ENCODE measurements at places on chromosomes 5 and 9. TPM values are rescaled to one million over a fixed set of nuclear protein-coding genes. Genes with fewer than 3 reads are reported as not detected.
A peak's percentile ranks its signal among the peaks of the same experiment; 100 is the strongest.

CAVIN4 gene
- total RNA-seq = 1.1 TPM

GAS1 gene
- total RNA-seq = 6.7 TPM

DNA sequence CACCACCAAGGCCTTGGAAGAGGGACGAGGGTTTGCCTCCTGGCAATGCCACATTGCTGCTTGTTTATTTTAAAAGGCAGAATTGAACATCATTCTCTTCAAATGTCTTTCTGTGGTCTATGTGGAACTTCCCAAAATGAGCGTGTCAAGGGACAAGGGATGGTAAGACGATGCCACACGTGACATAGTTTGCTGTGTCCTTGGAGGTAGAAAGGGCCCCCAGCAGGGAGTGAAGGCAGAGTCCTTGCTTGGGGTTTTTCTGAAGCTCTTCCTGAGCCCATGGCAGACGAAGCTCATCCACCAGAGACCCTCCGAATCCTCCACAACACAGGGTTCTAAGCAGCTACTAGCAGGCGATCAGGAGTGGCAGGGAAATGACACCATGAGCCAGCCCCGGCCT lies 28.3 kb downstream of the PRRX2 start:
- DNase-seq = no peak

DNA sequence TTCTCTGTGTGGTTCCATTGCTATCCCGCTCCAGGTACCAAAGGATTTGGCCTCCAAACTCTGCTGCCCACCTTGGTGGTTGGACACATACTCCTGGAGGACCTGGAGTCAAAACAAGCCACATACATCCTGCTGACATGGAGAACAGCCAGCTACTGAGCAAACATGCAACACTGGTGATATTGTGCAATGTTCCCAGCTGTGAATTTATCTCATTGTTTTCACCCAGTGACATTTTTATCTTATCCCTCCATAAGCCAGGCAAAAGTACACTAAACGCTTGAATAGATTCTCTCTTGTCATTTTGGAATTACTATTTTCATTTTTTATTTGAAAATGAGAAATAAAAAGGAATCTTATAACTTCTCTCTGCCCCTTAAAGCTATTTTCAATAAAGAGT lies 11.1 kb upstream of the CTSL start:
- peak; percentile 57 for DNase-seq

DNA sequence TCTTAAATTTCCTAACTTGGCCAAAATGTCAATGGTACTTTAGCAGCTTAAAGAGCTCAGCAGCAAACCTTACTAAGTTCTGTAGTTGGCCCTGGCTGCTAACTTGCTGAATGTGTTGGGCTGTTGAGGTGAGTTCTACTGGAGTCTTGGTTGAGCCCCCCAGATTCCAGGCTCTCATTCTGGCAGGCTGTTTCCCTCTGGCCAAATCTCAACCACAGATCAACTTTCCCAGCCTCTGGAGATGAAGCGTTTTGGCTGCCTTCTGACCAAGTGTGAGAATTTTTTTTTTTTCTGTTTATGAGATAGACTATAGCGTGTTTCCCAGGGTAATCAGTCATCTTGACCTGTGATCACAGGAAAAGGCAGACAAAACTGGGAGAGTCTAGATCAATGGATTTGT lies 343.7 kb downstream of the EBF1 start:
- DNase-seq = no peak

DNA sequence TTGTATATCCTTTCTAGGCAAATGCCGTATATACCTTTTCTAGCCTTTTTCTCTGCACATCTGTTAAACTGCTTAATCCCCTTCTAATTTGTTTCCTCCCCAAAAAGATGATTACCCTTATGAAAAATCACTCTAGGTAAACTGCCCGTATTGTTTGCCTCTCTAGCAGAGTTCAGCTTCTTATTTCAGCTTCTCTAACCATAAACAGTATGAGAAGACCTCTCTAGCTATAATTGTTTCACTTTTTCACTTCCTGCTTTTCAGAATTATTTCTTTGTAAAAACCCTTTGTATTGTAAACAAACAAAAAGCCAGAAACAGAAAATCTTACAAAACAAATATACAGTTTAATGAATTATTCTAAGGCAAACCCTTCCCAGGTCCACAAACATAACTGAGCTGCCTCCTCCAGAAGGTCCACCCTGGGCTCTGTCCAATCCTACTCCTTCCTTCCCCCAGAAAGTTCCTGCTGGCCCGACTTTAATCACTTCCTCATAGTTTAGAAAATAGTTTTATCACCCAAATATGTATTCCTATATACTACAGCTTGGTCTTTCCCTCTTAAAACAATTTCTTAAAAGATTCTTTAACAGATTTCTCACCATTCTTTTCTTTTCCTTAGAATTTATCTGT lies 158.1 kb downstream of the FGF1 start:
- no peak for DNase-seq

- DNase-seq = no peak
Observed at GRCh38 chr9:81118416-81118815, 570.9 kb downstream of the TLE1 start.

DNA sequence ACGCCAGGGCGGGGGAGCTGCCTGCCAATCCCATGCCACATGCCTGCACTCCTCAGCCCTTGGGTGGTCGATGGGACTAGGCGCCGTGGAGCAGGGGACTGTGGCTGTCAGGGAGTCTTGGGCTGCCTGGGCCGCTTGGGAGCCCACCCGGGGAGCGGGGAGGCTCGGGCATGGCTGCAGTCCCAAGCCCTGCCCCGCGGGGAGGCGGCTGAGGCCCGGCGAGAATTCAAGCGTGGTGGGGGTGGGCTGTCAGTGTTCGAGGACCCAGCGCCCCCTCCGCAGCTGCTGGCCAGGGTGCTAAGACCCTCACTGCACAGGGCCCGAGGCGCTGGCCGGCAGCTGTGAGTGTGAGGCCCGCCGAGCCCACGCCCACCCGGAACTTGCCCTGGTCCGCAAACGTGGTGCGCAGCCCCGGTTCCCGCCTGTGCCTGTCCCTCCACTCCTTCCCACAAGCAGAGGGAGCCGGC lies 83.2 kb upstream of the DMRTA1 start:
- no peak for DNase-seq

GRCh38 chr5:82374637-82375036 lies 96.5 kb upstream of the RPS23 start:
- no peak for DNase-seq

NEK6 gene
- total RNA-seq = 73.4 TPM

GDF9 gene
- total RNA-seq = 0.09 TPM

DNA sequence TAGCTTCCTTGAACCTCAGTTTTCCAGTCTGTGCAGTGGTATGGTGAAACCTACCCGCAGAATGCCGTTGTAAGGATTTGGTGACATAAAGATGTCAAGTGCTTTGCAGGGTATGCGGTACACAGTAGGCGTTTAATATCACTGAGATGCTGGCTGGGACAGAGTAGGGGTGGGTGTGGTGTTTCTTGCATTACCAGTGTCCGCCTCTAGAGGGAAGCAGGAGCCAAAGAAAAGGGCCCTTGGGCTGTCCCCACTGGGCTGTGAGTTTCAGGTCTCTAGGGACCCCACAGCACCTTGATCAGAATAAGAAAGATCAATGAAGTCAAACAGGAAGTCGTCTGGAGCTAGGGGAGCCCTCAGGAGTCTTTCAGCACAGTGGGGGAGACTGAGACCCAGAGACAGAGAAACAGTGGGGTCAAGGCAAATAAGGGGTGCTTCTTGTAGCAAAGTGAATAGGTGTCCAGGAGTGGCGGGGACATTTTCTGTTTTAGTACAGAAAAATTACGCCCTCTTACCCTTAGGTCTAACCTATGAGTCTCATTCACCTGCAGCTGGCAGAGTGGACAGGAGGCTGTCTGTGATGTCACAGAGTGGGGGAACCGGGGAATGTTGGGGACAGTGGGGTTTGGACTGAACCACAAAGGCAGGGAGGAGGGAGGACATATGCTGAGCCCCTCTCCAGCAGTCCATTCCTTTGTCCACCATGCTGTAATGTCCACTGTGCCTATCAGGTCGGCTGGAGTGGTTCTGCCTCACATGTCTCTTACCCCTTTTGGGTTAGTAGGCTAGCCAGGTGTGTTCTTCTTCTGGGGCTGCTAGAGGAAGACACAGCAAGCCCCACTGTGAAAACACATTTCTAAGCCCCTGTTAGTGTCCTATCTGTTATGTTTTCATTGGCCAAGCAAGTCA lies 4.7 kb upstream of the TEX53 start:
- no peak for DNase-seq

GRCh38 chr9:134585021-134585561 lies 56.5 kb upstream of the COL5A1 start:
- no peak for DNase-seq

PCDHA11 gene
- not detected for total RNA-seq

ARSI gene
- total RNA-seq = 5.7 TPM

CRHBP gene
- not detected for total RNA-seq

DNA sequence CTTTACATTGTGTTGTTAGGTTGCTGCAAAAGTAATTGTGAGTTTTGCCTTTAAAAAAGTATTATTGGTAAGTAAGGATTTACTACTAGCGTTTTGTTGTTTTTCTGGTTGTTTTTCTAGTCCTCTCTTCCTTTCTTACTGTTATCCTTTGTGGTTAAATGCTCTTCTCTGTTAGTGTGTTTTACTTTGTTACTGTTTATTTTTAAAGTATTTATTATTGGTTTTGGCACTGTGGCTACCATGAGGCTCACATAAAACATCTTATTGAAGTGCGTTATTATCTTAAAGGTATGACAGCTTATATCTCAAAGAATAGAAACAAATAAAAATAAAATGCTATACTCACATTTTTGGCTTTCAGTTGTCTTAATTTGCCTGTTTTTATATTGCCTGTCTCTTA lies 17.6 kb downstream of the DMXL1 start:
- no peak for DNase-seq

- no peak for DNase-seq
Observed at GRCh38 chr9:74653410-74654080, 156.4 kb downstream of the RORB start.

GRCh38 chr9:14312719-14313377 lies 1.1 kb downstream of the NFIB start:
- no peak for DNase-seq

SOX30 gene
- total RNA-seq = 0.15 TPM

GRCh38 chr5:153318556-153318955 lies 171.9 kb upstream of the GRIA1 start:
- DNase-seq = no peak

DNA sequence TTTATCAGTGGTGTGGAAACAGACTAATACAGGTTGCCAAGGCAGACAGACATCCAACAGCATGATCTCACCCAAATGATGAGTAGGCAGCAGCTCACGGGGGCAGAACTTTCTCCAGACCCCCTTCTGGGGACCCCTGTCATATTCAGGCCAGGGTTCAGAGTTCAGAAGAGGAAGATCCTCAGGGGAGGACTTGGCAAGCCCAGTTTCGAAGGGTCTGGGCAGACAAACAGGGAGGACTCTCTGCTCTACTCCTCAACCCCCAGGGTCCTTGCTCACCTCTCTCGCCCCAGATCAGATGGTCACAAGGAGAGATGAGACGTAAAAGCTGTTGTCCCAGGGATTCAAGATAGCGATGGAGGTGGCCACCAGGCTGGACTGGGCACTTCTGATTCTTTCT lies 215.1 kb upstream of the MVB12B start:
- no peak for DNase-seq

- DNase-seq = peak; percentile 59
Observed at GRCh38 chr9:130172161-130172857, at the start of gene NCS1. TSS of gene NCS1 (plus strand) at chr9:130172404. CDS start at chr9:130172664, 260 bp downstream.

GRCh38 chr5:173340451-173340850 lies 12.2 kb upstream of the STC2 start:
- DNase-seq = no peak

PCDHGC3 gene
- 142 TPM for total RNA-seq

DNA sequence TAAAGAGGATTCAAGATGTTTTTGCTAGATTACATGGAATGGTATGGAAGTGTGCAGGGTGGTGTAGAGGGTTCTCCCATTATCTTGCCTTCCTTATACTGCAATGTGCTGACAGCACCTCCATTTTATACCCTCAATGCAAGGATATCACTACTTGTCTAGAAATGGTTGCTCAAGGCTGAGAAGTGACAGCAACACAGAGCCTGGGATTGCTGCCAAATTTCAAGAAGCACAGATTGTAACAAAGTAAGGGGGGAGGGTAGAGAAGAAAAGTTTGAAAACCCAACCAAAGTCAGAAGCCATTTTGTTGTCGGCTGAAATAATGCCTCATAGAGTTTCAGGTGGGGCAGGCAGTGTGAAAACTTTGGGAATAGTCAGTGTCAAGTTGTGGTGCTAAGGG lies 29.8 kb downstream of the PCDHAC2 start:
- no peak for DNase-seq

SLC27A6 gene
- 0.08 TPM for total RNA-seq

DNA sequence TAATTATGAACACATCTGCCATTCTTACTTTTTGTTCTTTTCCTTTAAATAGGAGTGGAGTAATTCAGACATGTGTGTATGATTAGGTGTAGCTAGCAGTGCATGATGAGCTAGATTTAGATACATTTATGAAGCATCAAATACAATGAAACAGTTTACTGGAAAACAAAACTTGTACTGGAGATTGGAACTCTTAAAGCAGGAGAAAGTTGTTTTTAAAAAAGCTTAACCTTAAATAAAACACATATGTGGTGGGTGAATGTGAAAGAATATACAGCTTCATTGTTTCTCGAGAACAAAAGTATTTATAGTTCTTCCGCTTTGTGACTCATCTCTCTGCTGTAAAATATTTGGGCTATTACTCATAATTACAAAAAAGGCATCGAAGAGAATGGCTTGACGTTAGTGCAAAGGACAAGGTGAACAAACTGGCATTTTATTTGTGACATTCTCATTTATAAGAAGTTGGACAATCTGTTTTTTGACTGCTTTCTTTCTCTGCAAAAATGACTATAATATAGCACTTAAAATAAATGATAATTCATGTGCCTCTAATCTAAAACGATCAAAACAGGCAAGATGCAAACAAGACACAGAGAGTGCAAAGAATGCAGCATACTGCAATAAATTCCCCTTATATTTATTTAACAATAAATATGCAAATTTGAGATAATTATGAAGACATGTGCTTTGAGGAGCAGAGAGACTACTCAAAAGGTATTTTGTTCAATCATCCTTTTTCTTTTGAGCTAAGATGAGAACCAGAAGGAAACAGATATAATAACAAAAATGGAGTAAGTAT lies 478.8 kb downstream of the CETN3 start:
- peak; percentile 34 for DNase-seq

GRCh38 chr5:137365126-137365865 lies 133.8 kb downstream of the SPOCK1 start:
- peak; percentile 19 for DNase-seq

GRCh38 chr5:168413062-168413461 lies 73.2 kb upstream of the RARS1 start:
- DNase-seq = no peak

DNA sequence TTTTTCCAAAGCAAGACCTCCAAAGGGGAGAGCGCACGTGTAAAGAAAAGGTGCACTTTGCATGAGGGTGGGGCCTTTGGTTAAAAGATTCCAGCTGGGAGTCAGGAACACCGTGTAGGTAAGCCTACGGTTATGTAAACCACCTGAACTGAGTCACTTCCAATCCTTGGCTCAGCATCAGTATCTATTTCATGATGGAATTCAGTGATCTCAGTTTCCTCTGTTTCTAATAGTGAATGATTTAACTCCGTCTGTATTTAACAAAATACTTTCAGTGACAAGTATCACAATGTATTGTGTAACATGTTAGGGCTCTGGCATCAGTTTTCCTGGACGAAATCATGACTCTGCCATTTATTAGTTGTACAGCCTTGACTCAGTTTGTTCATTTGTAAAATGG lies 1.3 kb upstream of the SVEP1 start:
- DNase-seq = no peak

RORB gene
- total RNA-seq = not detected
